ENCODE measurements at places on chromosomes 2 and 18. TPM values are rescaled to one million over a fixed set of nuclear protein-coding genes. Genes with fewer than 3 reads are reported as not detected.

The CREG2 gene
- total RNA-seq: 0.39 TPM

The ANKRD62 gene
- total RNA-seq: not detected

The CD8A gene
- total RNA-seq: under 0.01 TPM

The CTDP1 gene
- total RNA-seq: 27.7 TPM

The ALMS1 gene
- 4.4 TPM for total RNA-seq

The HOXD8 gene
- 20.9 TPM for total RNA-seq

The AOX1 gene
- 5.4 TPM for total RNA-seq

The GAL3ST2 gene
- not detected for total RNA-seq

The DAW1 gene
- total RNA-seq: not detected
